M059J (cell line): ENCODE measurements at places on chromosomes 2 and 18.
A peak's percentile ranks its signal among the peaks of the same experiment; 100 is the strongest.

GRCh38 chr2:233141901-233142300 lies 81.8 kb downstream of the INPP5D start:
- DNase-seq = no peak

GRCh38 chr18:54086046-54086802 lies 138.2 kb downstream of the MBD2 start:
- no peak for DNase-seq

- no peak for DNase-seq
Measured at GRCh38 chr2:16323551-16324543, 341.8 kb downstream of the CYRIA start.

GRCh38 chr2:134527381-134527780 lies 191.4 kb downstream of the TMEM163 start:
- DNase-seq = peak; percentile 25

GRCh38 chr2:11573418-11574175 lies 39.8 kb downstream of the GREB1 start:
- DNase-seq = peak; percentile 86

GRCh38 chr2:105751272-105751671 lies 6.6 kb downstream of the NCK2 start:
- no peak for DNase-seq

DNA sequence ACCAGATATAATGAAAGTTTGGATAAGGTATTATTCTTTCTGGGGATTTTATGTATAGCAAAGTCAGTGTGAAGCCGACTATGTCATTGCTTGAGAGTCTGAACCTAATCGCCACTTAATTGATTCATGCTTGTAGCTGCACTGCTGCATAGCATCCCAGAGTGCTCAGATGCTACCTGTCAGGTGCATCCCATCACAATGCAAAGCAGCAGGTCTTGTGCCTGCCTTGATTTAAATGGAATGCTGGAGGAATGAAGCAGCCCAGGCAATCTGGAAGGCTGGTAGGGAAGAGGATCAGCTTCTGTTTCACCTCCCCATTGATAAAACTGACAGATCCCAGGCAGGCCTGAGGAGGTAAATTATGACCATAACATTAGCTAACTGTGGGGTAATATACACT lies 40.4 kb upstream of the ATIC start:
- no peak for DNase-seq

DNA sequence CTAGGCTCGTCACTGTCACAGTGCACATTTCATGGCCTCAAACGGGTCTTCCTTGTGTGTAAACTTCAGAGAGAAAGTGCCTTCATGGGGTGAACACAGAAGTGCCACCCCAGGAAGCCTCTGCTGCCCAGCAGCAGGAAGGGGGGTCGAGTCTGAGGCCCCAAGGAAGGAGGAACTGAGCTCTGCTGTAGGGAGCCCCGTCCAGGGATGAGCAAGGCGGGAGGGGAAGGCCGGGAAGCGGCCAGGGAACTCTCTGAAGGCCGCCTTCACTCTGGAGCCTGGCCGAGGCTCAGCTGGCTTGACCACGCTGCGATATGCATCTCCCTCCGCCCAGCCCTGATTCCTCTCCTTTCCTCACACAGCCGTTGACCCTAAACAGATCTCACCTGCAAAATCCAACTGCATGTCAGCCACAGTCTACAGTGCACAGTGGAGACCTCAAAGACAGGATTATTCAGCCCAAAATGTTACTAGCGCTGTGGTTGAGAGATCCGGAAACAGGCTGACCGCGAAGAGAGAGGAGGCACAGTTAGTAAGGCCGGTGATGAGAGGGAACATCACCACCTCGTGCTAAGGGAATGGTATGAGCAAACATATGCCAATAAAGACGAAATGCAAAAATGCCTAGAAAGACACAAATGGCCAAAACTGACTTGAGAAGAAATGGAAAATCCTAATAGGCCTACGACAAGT lies 34.2 kb upstream of the CTDP1 start:
- no peak for DNase-seq

DNA sequence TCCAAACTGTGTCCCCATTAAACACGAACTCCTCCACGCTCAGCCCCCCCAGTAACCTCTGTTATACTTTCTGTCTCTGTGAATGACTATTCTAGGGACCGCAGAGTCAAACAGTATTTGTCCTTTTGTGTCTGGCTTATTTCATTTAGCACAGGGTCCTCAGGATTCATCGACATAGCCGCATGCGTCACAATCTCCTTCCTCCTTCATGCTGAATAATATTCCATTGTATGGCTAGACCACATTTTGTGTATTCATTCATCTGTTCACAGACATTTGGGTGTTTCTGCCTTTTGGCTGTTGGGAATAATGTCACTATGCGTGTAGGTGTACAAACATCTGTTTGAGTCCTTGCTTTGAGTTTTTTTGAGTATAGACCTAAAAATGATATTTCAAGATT lies 80.9 kb downstream of the SH3RF3 start:
- DNase-seq = no peak

GRCh38 chr2:163324677-163325076 lies 411.1 kb downstream of the FIGN start:
- DNase-seq = no peak

- peak; percentile 11 for DNase-seq
Measured at GRCh38 chr2:126704434-126705160, 48.6 kb downstream of the GYPC start.

DNA sequence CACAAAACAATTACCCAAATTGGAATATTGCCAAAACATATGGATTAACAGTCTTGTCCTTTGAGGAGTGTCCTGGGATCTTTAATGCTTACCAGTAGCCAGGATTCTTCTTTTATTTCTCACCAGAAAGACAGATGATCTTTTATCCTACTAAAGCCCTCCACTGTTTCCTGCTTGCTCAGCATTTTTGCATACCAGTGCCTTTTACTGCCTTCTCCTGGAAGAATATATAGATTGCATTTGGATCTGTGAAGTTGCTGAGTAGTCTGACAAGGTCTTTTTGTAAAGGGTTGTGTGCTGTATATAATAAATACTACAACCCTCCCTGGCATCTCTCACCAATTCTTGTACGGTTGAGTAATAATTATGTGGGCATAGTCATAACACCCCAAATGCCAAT lies 652.2 kb downstream of the LRRTM4 start:
- no peak for DNase-seq

DNA sequence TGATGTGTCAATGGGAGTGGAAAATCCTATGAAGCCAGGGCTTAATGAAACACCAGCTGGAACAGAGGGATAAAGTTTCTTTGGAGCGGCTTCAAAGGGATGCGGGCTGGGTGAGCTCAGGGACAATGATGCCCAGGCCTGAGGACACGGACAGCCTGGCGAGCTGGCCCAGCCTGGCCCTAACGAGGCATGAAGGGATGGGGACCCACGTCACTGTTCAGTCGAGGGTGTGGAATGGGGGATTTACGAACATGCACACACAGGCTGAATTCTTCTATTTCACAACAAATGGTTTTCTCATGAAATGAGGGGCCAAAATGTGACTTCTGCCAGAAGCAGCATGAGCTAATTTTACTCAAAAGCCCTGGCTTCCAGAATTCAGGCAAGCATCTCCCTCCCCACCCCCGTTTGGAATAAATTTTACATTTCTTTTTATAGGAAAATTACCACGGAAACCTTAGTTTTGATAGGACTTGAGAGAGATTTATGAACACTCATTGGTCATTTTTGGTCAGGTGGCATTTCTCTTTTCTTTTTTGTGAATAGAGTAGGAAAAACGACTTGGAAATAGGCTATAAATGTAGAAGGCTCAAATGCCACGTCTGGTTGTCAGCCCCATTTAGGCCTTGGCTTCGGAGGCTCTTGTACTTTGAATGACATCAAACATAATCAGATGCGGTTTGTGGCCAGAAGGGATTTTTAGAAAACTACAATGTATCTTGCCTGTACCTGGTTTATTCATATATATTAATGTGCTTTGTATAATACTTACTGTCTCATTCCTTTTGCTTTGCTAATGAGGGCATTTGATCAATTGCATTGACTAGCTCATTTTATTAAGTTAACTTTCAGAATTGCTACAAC lies 893.8 kb upstream of the CELF4 start:
- DNase-seq = no peak

GRCh38 chr18:25454730-25455129 lies 102.8 kb upstream of the ZNF521 start:
- no peak for DNase-seq

- no peak for DNase-seq
Measured at GRCh38 chr2:129812071-129812470, 167.4 kb upstream of the RAB6C start.

GRCh38 chr2:134334542-134335353 lies 80.9 kb downstream of the MGAT5 start:
- no peak for DNase-seq

DNA sequence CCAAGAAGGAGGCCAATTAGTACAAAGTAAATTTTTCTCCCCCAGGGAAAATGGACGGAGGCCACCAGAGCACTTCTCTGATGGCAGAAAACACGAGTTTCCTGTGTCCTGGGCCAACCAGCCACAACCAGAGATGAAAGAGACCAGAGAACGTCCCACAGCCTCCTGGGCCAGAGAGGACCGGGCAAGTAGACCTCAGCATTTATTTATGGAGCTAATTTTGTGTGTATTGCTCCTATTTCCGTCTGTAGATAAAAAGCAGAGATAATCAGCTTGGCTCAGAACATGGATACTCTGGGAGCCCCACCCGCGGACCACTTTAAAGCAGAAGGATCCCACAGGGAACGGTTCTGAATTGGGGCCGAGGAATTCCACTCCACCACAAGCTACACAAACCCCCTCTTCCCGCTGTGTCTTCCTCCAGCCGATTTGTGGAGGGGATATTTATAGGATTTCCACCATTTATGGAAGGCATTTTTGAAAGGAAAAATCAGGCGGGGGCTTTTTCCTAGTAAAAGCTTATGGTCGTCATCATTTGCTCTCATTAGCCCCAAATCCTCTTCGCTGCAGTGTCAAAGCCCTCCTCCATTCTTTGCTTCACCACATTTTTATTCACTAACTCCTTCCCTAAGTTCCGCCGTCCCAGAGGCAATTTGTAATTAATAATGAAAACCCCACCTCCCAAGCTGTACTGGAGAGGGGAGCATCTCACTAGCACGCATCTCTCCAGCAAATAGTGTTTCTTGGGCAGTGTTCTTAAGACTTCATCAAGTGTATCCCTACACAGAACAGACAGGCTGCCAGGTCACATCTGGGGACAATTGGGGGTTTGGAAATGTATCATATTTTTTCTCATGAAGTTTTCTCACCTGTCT lies 43.7 kb upstream of the TWIST2 start:
- DNase-seq = no peak

- DNase-seq = peak; percentile 50
Measured at GRCh38 chr18:70288171-70288850, 534 bp upstream of the SOCS6 start.

GRCh38 chr18:22149710-22150109 lies 19.7 kb upstream of the GATA6 start:
- DNase-seq = no peak
